ENCODE measurements at places on chromosomes 5 and 9. TPM values are rescaled to one million over a fixed set of nuclear protein-coding genes. Genes with fewer than 3 reads are reported as not detected.

C5orf46 gene
- total RNA-seq, result not detected

NPR3 gene
- 0.10 TPM for total RNA-seq

ELOVL7 gene
- 2.9 TPM for total RNA-seq

GFRA3 gene
- total RNA-seq, result 1.5 TPM

KIF4B gene
- total RNA-seq, result 0.10 TPM

CDKN2B-AS1 gene
- not detected for total RNA-seq

BASP1 gene
- total RNA-seq, result 217 TPM

MAST4 gene
- total RNA-seq, result 1.8 TPM

LRRC19 gene
- total RNA-seq, result not detected

GMCL2 gene
- total RNA-seq, result not detected

PCDHA1 gene
- not detected for total RNA-seq

CDX1 gene
- not detected for total RNA-seq

COL5A1 gene
- total RNA-seq, result 5.7 TPM

OTP gene
- total RNA-seq, result 0.05 TPM

CEL gene
- total RNA-seq, result 4.3 TPM

SLC2A8 gene
- 55.7 TPM for total RNA-seq

PLAC8L1 gene
- 0.49 TPM for total RNA-seq

PKD2L2 gene
- not detected for total RNA-seq

SPINK6 gene
- total RNA-seq, result not detected

ANKRD55 gene
- not detected for total RNA-seq

PCDHB8 gene
- total RNA-seq, result 7.6 TPM

EQTN gene
- total RNA-seq, result not detected

TAF1L gene
- total RNA-seq, result not detected

CRHBP gene
- total RNA-seq, result 0.10 TPM

TAS2R1 gene
- not detected for total RNA-seq

SMIM33 gene
- total RNA-seq, result not detected

MRPS2 gene
- total RNA-seq, result 33.5 TPM

LHFPL2 gene
- total RNA-seq, result 25.8 TPM

F12 gene
- total RNA-seq, result 13.4 TPM

WNK2 gene
- 13.7 TPM for total RNA-seq

TTC39B gene
- total RNA-seq, result 1.6 TPM

SPINK7 gene
- total RNA-seq, result not detected
